T1000 (cell line): ENCODE measurements at places on chromosomes 6 and 20.

- no peak for DNase-seq
Measured at GRCh38 chr6:18023891-18024290, 36.5 kb upstream of the KIF13A start.

DNA sequence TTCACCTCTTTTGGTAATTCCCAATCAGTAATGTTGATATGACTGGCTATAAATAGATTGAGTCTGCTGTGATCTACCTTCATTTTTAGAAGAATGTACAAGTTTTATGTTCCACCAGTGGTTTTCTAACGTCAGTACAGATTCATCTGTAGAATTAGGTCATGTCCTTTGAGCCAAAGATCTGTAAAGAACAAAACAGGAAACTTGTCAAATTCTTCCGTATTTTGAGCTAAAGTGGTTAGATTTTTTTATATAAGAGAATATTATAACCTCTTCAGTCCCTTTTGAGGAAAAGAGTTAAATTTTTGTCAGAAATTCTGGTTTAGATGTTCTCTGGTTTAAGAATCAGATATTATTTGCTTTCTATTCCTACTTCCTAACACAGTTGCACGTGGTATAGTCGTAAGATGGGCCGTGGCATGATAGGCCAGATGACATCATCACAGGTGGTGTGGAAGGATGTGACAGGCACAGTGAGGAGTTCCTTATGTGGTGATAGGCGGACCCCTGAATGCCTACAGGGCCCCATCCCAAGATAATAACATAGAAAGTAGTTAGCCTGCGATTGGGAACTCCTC, 62.3 kb downstream of the SNX9 start:
- no peak for DNase-seq

- DNase-seq, result no peak
Measured at GRCh38 chr6:6494677-6495076, 93.8 kb upstream of the LY86 start.

GRCh38 chr6:37130704-37131103, 39.2 kb upstream of the PIM1 start:
- DNase-seq, result no peak

- DNase-seq, result peak; percentile 27
Measured at GRCh38 chr6:43009124-43009523, 4.6 kb downstream of the MEA1 start.

DNA sequence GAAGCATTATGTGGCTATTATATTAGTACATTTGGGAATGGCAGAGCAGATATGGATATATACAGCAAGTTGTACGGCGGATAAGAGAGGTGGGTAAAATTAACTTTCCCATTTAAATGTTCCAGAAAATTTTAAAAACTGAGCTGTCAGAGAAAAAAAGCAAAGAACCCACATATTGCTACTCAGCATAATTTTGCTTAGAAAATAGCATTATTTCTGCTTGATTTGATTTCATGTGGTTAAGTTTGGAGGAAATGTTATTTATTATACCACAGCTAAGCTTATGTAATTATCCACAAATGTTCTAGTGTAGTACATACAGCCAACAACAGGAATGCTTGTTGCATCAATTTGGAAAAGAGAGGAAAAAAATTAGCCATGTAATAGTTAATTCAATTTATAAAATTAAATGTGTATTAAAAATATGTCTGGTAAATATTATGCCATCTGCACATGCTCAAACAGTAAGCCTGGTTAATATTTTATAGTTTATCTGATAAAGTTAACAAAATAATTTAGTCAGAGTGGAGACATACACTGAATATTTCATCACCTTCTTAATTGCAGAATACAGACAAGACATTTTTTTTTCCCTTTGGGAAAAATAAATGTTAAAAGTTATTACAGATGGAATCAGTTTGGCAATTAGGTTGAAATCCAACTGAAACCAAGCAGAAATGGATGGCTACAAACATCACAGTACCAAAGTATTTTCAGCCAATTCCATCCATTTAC, 172.1 kb upstream of the ID4 start:
- no peak for DNase-seq

DNA sequence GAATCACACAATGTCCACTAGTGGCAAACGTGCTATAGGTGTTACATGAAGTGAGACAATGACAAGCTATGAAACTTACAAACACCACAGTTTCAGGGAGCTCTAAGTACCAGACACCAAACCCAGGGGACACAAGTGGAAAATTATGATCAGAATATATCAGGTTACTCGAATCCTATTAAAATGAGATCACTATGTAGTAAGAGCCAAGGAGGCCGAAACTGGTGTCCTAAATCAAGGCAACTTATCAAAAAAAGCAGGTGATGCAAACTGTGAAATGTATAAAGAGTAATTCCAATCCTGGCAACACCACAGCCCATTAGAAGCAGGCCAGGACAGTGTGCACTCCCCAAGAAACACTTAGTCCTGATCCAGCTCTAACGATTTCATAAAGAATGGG, 100.3 kb downstream of the ARHGAP18 start:
- no peak for DNase-seq

DNA sequence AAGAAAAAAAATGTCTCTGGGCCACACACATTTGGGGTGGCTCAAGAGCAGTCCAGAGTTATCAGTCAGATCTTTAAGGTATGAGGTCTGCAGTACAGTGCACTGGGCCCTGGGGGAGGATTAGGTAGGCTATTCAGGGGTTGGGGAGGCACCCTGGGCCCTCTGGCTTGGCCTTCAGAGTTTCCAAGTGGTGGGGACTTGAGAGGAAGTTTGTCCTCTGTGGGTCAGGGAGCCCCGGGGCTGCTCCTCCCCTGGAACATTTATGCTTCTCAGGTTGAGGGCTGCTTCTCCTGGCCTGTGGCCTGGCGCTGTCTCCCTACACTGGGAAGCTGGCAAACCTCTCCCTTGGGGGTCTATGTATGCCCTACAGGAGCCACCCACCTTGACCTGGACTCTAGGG, 46.0 kb downstream of the PTK7 start:
- DNase-seq, result no peak

- no peak for DNase-seq
Measured at GRCh38 chr6:14468647-14469321, 351.2 kb downstream of the CD83 start.

- DNase-seq, result no peak
Measured at GRCh38 chr6:82841309-82841708, 224.3 kb downstream of the UBE3D start.

- DNase-seq, result no peak
Measured at GRCh38 chr6:45654673-45655072, 276.9 kb upstream of the SUPT3H start.

- no peak for DNase-seq
Measured at GRCh38 chr20:7966176-7966575, 25.9 kb upstream of the HAO1 start.

DNA sequence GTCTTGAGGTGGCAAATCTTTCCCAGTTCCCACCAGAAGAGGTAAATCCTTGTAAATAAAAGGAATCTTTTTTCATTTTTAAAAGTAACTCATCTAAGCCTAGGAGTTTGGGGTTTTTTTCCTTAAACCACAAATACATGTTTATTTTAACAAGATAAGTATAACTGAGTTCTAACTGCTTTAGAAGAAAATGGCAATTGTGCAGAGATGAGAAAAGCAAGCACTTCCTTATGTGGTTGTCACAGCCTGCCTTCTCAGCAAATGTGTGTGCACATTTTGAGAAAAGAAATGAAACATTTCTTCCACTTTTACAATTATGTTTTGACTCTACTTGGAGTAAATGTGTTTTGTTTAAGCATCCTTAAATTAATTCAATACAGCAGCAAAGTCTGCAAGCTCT, 17.7 kb downstream of the HCK start:
- DNase-seq, result no peak

GRCh38 chr20:18390201-18390600, 76.6 kb downstream of the DZANK1 start:
- DNase-seq, result no peak

GRCh38 chr6:109874621-109875020, 103.5 kb upstream of the GPR6 start:
- DNase-seq, result no peak

DNA sequence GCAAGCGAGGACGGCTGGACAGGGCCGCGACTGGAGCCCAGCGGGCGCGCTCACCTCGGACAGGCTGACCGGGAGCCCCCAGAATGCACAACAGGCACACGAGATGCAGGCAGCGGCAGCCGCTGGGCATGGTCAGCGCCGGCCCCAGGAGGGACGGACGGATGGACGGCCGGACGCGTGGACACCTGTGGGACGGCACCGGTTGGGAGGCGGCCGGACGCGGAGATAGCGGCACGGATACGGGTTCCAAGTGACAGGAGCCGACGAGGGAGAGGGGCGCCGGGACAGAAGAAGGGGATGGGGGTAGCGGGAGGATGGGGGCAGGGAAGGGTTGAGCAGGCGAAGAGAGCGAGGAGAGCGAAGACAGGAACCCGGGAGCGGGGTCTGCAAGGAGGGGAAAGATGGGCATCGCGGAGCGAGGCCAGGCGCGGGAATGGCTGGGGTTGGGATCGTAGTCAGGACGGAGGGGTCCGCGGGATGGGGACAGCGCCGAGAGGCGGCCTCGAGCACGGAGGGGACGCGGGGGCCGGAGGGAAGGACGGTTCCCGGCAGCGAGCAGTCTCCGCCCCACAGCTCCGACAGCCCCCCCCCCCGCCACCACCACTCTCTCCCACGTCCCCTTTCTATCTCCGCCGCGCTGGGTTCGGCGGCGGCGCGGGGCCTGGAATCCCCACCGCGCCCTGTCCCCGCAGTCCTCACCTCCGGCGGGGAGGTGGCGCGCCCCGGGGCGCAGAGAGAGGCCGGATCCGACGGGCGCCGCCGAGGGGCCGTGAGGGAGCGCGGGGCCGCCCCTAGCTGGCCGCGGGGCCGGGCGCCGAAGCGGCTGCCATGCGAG, 435 bp downstream of the DLK2 start:
- peak; percentile 75 for DNase-seq

GRCh38 chr6:136424901-136425300, 125.3 kb downstream of the MAP7 start:
- no peak for DNase-seq

- DNase-seq, result peak; percentile 11
Measured at GRCh38 chr20:31837896-31838397, 7.5 kb downstream of the FOXS1 start.

- DNase-seq, result no peak
Measured at GRCh38 chr6:16496210-16496609, 257.8 kb downstream of the GMPR start.

DNA sequence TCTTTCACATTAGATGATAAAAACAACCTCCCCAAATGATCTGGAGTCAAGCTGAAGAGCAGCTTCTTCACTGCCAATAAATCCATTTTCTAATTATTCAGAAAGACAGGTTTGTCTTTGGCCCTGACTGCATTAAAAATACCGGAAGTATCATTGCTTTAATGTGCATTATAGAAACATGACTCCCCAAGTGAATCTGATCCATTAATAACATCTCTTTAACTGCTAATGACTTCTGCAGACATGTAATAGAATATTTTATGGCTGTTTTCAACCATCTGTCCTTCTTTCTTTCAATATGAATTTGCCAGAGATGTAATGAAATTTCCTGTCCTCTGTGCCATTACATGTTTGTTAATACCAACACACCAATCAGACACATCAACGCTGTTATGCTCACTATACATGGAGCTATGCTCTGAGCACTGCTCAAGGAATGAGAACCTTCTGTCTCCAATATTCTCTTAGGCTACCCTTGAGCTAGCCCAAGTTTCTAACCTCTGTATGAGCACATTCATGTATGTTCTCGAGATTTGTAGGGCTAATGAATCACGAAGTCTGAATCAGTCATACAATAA, 87.8 kb downstream of the LYRM4 start:
- no peak for DNase-seq

- no peak for DNase-seq
Measured at GRCh38 chr6:38413102-38413800, 226.5 kb downstream of the BTBD9 start.

DNA sequence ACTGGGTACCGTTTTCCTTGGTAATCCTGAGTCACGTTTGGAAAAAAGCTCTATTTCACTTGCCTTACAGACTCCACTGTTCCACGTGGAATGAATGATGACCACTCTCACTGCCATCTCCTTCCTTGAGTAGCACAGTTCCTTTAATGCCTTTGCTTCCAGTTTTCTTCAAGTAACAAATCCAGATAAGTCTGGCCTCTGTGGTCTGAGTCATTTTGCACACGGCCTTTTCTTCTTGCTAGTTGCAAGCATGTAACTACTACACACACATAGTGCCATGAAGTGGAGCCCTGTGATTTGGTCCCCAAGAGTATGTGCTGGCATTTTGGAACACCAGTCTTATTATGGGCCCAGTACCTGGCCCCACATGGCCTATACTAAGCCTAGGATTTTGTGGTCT, 182.8 kb downstream of the SASH1 start:
- DNase-seq, result no peak

- DNase-seq, result no peak
Measured at GRCh38 chr6:947235-947934, 254.4 kb upstream of the EXOC2 start.

DNA sequence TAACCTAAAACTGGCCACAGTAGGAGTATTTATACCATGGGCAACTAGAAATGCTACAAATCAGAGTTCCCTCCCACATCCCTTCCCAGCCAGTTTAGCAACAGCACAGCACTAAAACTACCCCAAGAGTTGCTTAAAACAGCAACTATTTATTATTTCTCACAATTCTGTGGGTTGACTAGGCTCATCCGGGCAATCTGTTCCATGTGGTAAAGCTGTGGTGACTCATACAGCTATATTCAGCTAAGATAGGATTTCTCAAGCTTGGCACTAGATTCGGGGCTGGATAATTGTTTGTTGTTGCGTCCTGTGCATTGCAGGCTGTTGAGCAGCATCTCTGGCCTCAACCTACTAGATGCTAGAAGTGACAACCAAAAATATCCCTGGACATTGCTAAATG, 8.6 kb upstream of the HECA start:
- DNase-seq, result no peak

- DNase-seq, result no peak
Measured at GRCh38 chr6:20115246-20115980, 96.9 kb downstream of the MBOAT1 start.

GRCh38 chr6:157840776-157841175, 17.7 kb downstream of the SNX9 start:
- DNase-seq, result no peak

- no peak for DNase-seq
Measured at GRCh38 chr6:140830666-140831065, 1302.1 kb upstream of the GJE1 start.

DNA sequence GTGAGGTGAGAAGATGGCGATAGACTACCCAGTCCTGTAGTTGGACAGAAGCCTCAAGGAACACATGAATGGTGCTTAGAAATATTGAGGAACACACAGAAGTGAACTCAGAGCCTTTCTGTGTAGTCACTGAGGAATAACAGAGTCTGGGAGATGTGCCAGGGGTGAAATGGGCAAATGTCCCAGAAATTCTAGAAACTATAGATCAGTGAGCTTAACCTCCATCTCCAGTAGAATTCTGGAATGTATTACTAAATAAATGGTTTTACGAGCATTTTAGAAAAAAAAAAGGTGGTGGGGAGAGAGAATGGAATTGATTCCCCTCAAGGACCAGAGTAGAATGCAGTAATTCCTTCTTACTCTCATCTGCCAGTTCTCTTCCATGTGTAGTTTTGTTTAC, 380.0 kb downstream of the LMBRD1 start:
- peak; percentile 75 for DNase-seq

- no peak for DNase-seq
Measured at GRCh38 chr6:97032955-97033354, 108.4 kb downstream of the KLHL32 start.
